Lower leg skin (tissue), 4 donors: ENCODE measurements at places on chromosomes 2 and 18. TPM values are rescaled to one million over a fixed set of nuclear protein-coding genes. Genes with fewer than 3 reads are reported as not detected.

Gene MEIS1
- total RNA-seq: 9.2 TPM

Gene SP5
- total RNA-seq: 1.8 TPM

Gene STRN
- 37.3 TPM for total RNA-seq

Gene CAVIN2
- 12.3 TPM for total RNA-seq

Gene SOX11
- 0.03 TPM for total RNA-seq

Gene INPP5D
- total RNA-seq: 15.0 TPM

Gene ALK
- not detected for total RNA-seq

Gene MZT2B
- total RNA-seq: 189 TPM

Gene MATN3
- total RNA-seq: 0.39 TPM

Gene SERPINB11
- total RNA-seq: not detected

Gene ZAP70
- total RNA-seq: 1.6 TPM

Gene MALL
- 38.7 TPM for total RNA-seq

Gene NYAP2
- total RNA-seq: not detected

Gene TFCP2L1
- total RNA-seq: 66.8 TPM

Gene TIGD1
- 5.4 TPM for total RNA-seq

Gene FHOD3
- 15.1 TPM for total RNA-seq

Gene HOXD4
- total RNA-seq: not detected

Gene CFC1
- not detected for total RNA-seq

Gene FAM228A
- total RNA-seq: 0.25 TPM

Gene NEDD4L
- 44.2 TPM for total RNA-seq
